ENCODE measurements at places on chromosomes 7 and 10.
A peak's percentile ranks its signal among the peaks of the same experiment; 100 is the strongest.

DNA sequence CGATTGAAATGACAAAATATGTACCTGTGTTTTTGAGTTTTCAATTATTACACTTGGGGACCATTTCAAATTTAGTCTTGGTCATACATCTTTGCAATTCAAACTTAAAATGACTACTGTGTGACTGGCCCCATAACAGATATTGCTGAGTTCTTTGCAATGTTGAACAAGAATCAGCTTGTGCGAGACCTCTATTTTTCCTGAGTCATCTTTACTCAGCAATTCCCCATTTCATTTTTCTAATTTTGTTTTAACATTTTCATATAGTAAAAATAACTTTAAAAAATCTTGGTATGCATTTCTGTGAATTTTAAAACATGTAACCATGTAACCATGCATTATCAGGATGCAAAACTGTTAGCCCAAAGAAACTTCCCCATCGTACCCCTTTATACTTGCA is 678.1 kb downstream of the ANKRD7 start:
- no peak for DNase-seq

- no peak for DNase-seq
Measured at GRCh38 chr10:932589-932988, 1.1 kb upstream of the LARP4B start.

- no peak for DNase-seq
Measured at GRCh38 chr10:88957381-88957780, 4.8 kb upstream of the ACTA2 start.

- no peak for DNase-seq
Measured at GRCh38 chr10:132113206-132113605, 47.5 kb downstream of the JAKMIP3 start.

GRCh38 chr10:113893570-113893969 is 39.1 kb downstream of the NHLRC2 start:
- no peak for DNase-seq

- no peak for DNase-seq
Measured at GRCh38 chr7:22802426-22802825, 20.2 kb downstream of the TOMM7 start.

DNA sequence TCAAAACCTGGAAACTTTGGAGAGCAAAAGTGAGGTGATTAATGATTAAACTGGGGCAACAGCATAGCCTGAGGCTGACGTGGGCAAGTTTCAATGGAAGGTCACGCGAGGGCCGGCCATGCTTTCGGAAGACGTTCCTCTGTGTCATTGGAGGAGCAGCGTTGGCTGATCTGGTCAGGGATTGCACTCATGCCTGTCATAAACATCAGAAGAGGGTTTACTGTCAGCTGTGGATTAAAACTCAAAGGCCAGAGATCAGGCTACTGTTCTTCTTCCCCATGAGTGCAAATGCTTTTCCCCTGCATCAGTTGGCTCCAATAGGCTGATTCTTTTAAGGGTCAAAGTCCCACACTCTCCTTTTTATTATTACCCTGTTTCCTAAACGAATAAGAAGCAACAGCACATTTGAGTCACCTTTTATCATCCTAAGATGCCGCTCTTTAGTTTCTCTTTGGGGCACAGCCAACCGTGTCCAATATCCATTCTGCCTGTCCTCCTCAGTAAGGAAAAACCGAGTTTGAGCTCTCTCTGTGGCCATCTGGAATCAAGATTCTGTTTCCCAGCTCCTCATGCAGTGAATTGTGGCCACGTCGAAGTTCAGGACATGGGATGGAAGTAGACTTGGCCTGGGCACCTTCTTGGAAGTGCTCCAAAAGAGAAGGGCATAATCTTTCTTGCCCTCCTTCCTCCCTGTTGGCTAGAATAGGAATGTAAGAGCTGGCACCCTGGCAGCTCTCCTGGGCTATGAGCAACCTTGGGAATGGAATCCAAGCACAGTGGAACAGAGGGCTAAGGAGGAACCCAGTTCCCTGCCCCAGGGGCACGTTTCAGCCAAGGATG is 62.5 kb upstream of the INSIG1 start:
- DNase-seq: no peak

DNA sequence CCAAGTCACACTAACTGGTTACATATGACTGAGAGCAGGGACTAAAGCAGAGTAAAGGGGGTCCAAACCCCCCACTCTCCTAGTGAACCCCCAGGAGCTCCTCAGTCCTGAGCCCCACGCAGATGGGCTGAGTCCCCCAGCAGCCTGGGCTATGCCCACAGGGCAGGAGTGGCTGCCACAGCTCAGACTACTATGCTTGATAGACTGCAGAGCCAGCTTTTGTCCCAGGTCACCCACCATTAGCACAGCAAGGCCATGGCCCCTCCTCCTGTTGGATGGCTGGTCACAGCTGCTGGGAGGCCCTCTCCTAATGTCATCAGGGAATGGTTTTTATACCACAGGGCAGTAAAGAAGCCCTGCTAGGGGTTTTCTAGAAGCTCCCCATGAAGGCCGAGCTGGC is 46.3 kb upstream of the FGFR2 start:
- no peak for DNase-seq

GRCh38 chr10:94210440-94211168 is 152.1 kb downstream of the NOC3L start:
- DNase-seq: no peak

GRCh38 chr10:7359356-7359755 is 51.5 kb downstream of the SFMBT2 start:
- no peak for DNase-seq

GRCh38 chr10:76581506-76582256 is 1055.9 kb downstream of the KCNMA1 start:
- DNase-seq: no peak

DNA sequence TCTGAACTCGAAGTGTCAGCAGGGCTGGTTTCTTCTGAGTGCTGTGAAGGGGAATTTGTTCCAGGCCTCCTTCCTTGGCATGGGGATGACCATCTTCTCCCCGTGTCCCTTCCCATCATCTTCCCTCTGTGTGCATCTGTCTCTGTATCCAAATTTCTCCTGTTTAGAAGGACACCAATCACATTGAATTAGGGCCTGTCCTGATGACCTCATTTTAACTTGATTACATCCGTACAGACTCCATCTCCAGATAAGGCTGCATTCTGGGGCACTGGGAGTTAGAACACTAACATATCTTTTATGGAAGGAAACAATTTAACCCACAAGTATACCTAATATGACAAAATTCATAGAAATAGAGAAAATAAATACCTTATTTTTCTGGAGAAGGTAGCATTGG is 76.8 kb upstream of the ANKRD1 start:
- DNase-seq: no peak

- DNase-seq: no peak
Measured at GRCh38 chr10:110502851-110503301, 5.2 kb downstream of the DUSP5 start.

- DNase-seq: no peak
Measured at GRCh38 chr10:123884351-123884906, 7.2 kb downstream of the CPXM2 start.

DNA sequence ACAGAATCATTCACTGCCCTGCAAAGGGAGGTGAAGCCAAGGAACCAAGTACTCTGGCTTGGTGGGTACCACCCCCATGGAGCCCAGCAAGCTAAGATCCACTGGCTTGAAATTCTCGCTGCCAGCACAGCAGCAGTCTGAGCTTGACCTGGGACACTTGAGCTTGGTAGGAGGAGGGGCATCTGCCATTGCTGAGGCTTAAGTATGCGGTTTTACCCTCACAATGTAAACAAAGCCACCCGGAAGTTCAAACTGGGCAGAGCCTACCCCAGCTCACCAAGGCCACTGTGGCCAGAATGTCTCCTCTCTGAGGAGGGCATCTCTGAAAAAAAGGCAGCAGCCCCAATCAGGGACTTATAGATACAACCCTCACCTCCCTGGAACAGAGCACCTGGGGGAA is 1050.0 kb upstream of the GHITM start:
- no peak for DNase-seq

DNA sequence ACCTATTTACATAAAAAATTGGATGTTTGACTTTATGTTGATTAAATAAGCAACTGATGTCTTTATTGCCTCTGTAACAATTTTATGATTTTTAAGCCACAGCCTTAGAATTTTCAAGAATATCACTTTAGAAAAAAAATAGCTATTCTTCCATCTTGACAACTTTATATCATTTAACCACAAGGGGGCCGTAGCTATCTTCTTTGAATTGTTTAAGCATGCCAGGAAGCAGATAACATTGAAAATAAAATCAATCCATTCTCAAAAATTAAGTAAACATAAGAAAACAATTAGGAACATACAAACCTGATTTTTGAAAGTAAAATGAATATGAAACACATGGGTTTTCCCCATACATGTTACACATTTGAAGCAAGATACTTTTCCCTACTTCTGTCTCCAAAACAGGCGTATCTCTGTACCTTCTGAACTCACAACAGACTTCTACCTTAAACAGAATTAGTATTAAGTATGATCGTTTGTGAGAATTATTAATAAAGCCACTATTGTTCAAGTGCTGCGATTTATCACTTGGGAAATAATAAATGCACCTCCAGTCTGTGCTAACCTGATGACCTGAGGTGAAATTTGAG is 209.0 kb downstream of the CACNA2D1 start:
- DNase-seq: peak; percentile 10

DNA sequence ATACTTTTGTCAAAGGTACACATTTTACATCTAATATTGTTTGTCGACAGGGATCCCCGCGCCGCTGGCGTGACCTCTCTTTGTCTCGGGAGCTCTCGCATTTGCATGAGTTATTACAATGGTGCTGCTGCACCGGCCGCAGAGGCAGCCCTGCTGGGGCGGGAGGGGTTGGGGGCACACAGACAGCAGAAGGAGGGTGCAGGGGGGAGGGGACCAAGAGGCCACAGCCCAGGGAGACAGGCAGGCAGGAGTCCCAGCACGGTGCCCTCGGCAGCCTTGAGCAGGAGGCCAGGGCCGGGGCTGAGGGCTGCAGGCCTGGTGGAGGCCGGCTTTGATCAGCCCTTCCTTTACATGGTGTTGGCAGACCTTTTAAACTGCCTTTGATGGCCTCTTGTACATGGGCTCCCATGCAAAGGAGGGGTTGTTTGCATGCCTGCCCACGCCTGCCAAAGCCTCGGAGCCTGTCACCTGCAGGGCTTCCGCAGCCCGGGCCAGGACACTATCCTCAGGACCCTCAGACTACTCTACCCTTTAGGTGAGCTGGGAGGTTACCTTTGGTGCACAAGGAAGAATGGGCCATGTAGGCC is 95.5 kb downstream of the EBF3 start:
- no peak for DNase-seq

GRCh38 chr7:50662996-50663395 is 97.8 kb upstream of the DDC start:
- DNase-seq: no peak

DNA sequence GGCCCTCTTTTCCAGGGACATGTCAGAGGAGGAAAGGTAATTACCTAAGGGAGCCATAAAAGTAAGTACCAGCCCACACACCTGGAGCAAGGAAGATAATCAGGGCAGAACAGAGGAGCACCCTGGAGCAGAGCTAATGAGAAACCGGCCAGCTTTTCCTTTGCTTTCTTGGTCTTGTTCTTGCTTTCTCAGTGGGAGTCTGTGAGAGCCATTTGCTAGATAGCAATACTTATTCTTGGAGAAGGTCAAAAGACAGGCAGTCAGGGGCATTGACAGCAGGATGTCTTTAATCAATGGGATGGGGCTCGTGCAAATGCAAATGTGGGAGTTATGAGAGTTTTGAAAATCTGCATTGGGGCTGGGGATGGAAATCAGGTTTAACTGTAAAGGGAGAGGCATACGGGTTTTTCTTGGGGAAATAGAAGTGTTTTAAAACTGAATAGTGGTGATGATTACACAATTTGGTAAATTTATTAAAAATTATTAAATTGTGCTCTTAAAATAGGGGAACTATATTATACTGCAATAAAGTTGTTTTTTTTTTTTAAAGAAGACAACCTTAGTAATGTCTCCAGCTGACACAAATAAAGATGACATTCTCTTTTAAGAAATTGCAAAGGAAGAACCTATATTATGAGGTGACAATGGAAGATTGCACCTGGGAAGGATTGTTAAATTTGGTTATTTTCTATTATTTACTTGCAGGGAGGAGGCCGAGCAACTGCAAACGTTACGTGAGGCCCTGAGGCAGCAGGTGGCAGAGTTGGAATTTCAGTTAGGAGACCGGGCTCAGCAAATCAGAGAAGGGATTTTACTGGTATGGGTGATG is 35.6 kb upstream of the PPP1R17 start:
- DNase-seq: no peak

DNA sequence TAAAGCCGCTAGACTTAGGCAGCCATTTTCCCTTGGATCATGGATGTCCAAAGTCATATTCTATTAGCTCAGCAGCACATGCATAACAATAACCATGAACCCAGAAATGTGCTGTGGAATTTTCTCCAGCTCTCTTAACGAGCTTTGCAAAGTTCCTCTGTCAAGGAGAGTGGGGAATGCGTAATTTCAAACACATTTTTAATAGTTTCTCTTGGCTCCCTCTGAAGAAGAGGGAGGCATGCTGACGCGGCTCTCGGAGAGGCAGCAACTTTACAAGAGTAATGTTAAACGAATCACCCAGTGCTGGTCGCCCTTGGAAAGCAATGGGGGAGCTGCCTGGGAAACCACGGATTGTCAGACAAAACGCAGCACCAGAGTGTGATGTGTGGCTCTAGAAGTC is 114.8 kb downstream of the RAB18 start:
- DNase-seq: no peak

DNA sequence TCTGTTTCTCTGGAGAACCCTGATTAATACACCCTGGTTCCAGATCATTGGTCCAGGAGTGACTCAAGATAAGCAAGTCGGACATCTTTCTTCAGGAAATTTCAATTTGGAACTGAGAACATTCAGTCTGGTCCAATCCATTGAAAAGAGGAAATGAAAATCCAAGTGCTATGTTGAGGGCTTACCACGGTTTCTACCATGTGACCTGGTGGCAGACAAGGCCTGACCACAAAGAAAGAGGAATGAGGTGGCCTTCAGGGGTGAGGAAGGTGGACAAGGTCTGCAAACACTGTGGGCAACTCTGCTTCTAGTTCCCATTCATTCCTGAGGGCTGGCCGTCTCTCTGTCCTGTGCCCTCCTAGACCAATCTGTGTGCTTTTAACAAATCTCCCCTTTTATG is 149.2 kb upstream of the GHITM start:
- DNase-seq: no peak

GRCh38 chr7:131836733-131837132 is 280.3 kb upstream of the PODXL start:
- no peak for DNase-seq

DNA sequence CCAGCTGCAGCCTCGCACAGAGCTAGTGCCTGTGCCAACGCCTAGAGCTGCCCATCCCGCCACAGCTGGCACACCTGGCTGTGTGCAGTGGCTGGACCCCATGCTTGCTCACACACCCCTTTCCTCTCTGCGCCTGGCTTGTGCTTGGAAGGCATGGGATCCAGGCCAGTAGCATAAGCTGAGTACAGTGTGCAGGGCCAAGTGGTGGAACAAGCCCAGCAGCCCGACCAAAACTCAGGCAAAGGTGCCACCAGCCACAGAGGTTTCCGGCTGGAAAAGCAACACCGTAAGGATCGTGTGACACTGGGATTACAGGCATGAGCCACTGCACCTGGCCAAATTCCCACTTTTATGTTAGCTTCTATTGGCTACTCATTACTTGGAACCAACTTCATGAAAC is 38.4 kb downstream of the SCRN1 start:
- no peak for DNase-seq

- DNase-seq: no peak
Measured at GRCh38 chr7:94280851-94281250, 113.8 kb upstream of the COL1A2 start.
